CD4-positive, alpha-beta memory T cell (primary cell): ENCODE measurements at places on chromosomes 5 and 9.
A peak's percentile ranks its signal among the peaks of the same experiment; 100 is the strongest.

GRCh38 chr5:167057665-167058064 is 1233.8 kb upstream of the WWC1 start:
- DNase-seq: no peak
- H3K27me3 ChIP-seq: no peaks in the 10 kb centered on the region
- H3K36me3 ChIP-seq: no peaks in the 10 kb centered on the region
- H3K27ac ChIP-seq: no peak overlapping the region

DNA sequence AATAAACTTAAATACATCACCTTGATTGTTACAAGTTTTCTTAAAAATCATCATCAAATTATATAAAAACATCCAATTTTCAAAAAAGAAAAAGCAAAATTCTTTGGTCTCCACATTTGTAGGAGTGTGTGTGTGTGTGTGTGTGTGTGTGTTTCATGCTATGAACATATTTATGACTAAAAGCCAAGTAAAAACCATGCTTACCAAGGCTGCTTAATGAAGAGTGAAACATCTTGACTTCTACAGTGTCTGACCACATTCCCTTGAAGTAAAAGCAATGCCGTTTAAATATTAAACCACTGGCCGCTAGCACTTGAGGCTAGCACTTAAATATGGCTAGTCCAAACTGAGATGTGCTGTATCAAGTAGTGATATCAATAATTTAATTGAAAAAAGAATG is 549.1 kb upstream of the CCNG1 start:
- no peaks in the 10 kb centered on the region for H3K36me3 ChIP-seq
- no peak overlapping the region for H3K27ac ChIP-seq
- no peak for DNase-seq

- no peak overlapping the region for H3K27ac ChIP-seq
- no peaks in the 10 kb centered on the region for H3K4me1 ChIP-seq
- DNase-seq: no peak
- no peak overlapping the region for H3K4me3 ChIP-seq
- no peaks in the 10 kb centered on the region for H3K27me3 ChIP-seq
Observed at GRCh38 chr5:126561908-126562307, 33.1 kb downstream of the ALDH7A1 start.

DNA sequence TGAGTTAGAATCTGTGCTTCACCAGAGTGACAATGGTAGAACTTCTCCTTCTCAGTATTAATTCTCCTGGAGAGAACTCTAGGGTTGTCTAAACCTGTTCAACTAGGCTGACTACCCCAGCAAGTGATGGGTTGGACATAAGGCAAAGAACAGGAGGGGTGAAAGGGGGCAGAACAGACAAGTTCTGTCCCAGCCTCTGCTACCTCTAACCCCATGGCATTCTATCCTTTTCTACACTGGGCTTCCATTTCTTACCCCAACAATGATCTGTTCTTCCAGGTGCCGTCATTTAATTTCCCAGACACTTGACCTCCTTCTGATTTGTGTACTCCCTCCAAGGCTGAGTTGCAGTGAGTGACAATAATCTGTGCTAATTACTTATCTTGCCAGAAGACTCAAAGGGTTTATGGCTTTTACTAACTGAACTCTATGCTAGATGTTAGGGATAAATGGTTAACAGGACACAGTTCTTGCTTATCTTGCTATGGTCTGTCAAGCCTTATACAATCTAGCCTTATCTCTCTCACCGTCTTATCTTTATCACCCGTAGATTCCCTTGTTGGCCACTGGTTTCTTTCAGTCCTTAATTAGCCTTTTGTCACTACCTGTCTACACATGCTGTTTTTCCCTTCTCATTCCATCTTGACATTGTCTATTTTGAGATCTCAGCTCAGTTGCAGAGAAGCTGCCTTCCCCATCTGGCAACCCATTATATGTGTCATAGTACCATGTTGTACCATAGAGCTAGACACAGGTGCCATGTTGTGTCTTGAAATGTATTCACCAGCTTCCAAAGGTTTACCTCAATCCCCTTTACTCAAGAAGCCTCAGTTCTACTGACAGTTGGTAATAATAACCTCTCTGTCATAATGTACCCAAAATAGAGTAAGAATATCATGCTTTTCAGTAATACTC is 10.0 kb upstream of the MATR3 start:
- H3K36me3 ChIP-seq: peaks cover 5% of the 10 kb centered on the region
- no peak overlapping the region for H3K4me3 ChIP-seq
- H3K4me1 ChIP-seq: peaks cover under 1% of the 10 kb centered on the region
- H3K27ac ChIP-seq: no peak overlapping the region
- DNase-seq: no peak

DNA sequence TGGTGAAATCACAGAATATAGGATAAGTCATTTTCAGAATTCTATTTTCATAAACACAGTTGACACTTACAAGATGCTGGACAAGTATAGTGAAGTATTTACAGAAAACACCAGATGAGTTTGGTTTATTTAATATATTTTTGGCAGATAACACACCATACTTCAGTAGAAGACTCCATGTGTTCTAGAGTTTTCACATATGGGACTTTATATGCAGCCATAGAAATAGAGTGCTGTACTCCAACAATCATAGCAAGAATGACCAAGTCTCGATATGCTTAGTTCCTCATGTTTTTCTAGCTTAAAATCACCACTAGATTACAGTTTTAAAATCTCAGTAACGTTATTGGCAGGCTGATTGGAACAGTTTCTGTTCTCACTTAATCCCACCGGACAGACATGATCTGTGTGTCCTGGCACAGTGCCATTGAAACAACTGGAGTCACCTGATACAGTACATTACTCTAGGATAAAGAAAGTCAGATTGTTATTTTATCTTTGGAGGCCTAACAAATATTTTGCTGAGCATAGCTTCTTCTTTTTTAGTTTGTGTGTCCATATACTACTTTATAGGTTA is 45.8 kb upstream of the ERBIN start:
- H3K4me3 ChIP-seq: no peak overlapping the region
- H3K27ac ChIP-seq: no peak overlapping the region
- no peaks in the 10 kb centered on the region for H3K27me3 ChIP-seq
- DNase-seq: no peak

- H3K27me3 ChIP-seq: no peaks in the 10 kb centered on the region
- no peaks in the 10 kb centered on the region for H3K4me1 ChIP-seq
- H3K27ac ChIP-seq: no peak overlapping the region
- H3K36me3 ChIP-seq: peaks cover 74% of the 10 kb centered on the region
- H3K4me3 ChIP-seq: no peak overlapping the region
Observed at GRCh38 chr5:150034662-150035061, 34.1 kb downstream of the HMGXB3 start.

DNA sequence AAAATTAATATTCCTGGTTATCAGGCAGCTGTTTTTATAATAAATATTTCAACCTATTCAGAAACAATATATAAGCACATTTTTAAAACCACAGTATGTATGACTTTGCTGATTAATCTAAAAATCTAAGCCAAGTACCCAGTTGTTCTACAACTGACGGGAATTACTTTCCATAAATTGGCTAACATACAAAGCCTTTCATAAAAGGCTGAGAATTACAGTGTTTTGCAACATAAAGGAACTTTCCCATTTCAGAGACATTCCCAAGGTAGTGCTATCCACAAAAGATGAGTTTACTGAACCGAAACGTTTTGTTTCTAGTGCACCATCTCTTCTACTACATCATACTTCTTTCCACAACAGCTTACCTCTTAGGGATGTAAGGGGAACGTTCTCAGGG is 7.2 kb downstream of the RNF145 start:
- DNase-seq: no peak
- H3K27ac ChIP-seq: no peak overlapping the region
- H3K36me3 ChIP-seq: peaks cover 10% of the 10 kb centered on the region
- H3K4me3 ChIP-seq: no peak overlapping the region
- H3K27me3 ChIP-seq: no peaks in the 10 kb centered on the region
- H3K4me1 ChIP-seq: peaks cover 83% of the 10 kb centered on the region

DNA sequence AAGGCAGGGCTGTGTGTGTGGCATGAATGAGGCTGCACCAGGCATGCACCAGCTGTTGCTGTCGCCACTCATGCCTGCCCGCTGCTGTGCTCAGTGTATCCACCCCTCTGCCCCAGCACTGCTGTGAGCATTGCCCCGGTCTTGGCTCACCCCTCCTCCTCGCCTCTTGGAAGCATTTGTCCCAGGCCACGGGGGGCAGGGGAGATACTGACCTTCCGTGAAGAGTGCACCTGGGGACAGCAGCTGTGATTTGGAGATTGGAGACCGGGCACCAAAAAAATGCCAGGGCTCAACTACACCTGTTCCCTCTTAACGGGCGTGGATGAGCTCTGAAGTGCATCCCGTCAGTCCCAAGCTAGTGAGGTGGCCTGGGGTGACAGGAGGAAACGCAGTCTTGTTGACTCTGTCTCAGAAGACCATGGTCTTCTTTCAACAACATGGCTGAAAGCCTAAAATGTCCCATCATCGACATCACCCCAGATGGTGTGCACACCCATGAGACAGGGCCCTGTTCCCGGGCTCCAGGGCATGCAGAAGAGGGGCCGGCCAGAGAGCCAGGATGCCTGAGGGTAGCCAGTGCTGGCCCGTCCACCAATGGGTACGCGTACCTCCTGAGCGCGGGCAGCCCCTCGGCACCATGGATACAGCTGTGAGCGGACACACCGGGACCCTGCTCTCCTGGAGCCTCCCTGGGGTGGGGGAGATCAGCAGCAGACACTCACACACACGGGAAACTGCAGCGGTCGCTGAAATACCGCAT is 115.8 kb downstream of the COL5A1 start:
- no peaks in the 10 kb centered on the region for H3K27me3 ChIP-seq
- no peaks in the 10 kb centered on the region for H3K4me1 ChIP-seq
- H3K27ac ChIP-seq: no peak overlapping the region
- no peak for DNase-seq
- H3K36me3 ChIP-seq: no peaks in the 10 kb centered on the region
- no peak overlapping the region for H3K4me3 ChIP-seq

DNA sequence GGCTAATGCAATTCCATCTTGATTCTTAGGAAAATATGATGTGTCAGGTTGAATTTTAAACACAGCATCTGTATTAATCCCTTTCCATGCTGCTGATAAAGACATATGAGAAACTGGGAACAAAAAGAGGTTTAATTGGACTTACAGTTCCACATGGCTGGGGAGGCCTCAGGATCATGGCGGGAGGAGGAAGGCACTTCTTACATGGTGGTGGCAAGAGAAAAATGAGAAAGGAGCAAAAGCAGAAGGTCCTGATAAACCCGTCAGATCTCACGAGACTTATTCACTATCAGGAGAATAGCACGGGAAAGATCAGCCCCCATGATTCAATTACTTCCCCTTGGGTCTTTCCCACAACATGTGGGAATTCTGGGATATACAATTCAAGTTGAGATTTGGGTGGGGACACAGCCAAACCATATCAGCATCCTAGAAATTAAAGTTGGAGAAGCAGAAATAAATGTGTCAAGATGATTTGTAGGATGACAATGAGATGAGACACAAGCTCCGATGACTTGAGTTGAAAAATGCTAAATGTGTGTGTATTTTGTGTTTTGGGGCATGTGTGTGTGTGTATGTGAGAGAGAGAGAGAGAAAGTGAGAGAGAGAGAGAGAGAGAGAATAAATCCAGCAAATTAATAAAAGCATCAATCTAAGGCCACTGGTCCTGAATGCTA is 48.5 kb upstream of the ANKRD55 start:
- no peaks in the 10 kb centered on the region for H3K4me1 ChIP-seq
- no peaks in the 10 kb centered on the region for H3K27me3 ChIP-seq
- H3K4me3 ChIP-seq: no peak overlapping the region

GRCh38 chr9:15354713-15355112 is 47.7 kb upstream of the TTC39B start:
- no peaks in the 10 kb centered on the region for H3K27me3 ChIP-seq
- peaks cover 15% of the 10 kb centered on the region for H3K4me1 ChIP-seq
- DNase-seq: peak; percentile 37
- no peaks in the 10 kb centered on the region for H3K36me3 ChIP-seq
- H3K27ac ChIP-seq: no peak overlapping the region
- no peak overlapping the region for H3K4me3 ChIP-seq
